ENCODE measurements at places on chromosomes 7 and 10.

DNA sequence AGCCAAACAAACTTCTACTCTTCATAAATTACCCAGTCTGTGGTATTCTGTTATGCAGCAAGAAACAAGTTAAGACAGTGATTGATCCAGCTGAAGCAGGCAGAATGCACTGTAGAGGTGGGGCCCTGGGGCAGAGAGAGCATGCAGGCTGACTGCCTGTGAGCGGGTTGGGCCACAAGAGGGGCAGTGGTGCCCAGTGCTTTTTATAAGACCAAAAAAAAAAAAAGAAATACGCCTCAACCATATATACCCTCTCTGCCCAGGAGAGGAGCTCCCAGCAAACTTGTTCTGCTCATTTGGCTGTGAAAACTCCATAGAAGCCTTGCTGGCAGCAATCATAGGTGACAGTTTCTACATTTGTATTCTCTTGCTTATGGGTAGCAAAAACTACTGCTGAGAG lies 104.7 kb downstream of the SORBS1 start:
- no peak for DNase-seq

DNA sequence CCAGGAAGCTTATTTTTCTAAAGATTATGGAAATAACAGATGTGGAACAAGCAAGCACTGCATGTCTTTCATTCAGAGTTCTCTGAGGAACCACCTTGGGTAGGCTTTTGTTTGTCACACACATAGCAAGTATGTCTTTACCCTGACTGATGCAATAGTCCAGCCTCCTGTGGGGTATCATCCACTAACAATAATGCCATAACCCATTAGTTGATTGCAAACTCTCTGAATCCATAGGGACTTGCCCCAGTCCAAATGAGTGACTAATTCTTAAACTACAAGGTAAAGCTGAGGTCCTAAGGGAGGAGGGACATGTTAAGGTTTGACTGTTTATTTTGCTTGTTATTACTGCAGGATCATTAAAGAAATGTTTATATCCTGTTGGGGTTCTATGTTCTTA lies 151.4 kb upstream of the PRPS1L1 start:
- no peak for DNase-seq

DNA sequence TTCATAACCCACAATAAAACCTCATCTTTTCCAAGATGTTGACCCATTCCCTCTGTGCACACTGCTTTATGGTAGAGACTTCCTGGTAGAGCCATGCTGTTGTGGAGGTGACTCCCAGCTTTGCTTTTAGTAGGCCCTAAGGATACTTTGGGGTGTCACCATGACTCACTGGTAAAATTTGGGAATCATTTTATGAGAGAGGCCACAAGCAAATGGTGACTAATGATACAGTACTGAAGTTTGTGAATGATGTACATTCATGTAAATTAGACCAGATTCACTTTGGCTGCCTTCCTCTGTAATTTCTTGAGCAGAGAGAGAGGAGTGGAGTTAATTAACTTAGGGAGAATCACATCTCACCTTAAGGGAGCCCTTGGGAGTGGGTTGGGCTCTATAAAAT lies 686.5 kb downstream of the LRMDA start:
- no peak for DNase-seq

GRCh38 chr7:1939434-1940401 lies 269.6 kb downstream of the ELFN1 start:
- DNase-seq, result no peak

GRCh38 chr7:73734619-73735527 lies 3.7 kb downstream of the ABHD11 start:
- DNase-seq, result peak; percentile 91

- no peak for DNase-seq
Measured at GRCh38 chr10:123527151-123527550, 139.0 kb upstream of the GPR26 start.

DNA sequence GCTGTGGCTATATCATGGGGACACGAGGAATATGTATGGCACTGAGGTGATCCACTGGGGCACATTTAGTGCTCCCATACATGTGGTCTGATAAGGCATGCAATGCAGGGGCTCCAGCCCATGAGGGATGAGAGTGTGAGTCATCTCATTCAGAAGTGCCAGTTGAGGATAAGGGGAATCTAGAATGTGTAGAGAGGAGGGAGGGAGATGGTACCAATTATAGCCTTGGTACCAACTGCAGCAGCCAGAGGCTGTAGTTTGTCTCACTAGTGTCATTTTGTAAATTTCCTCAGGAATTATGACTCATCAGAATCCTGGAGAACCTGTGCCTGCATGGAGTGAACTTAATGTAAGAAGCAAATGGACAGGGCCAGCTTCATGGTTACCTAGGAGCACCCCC lies 46.2 kb downstream of the LAMB4 start:
- no peak for DNase-seq

GRCh38 chr10:16987976-16988610 lies 141.5 kb downstream of the CUBN start:
- DNase-seq, result no peak

- DNase-seq, result no peak
Measured at GRCh38 chr7:148898845-148899484, 14.9 kb upstream of the EZH2 start.

DNA sequence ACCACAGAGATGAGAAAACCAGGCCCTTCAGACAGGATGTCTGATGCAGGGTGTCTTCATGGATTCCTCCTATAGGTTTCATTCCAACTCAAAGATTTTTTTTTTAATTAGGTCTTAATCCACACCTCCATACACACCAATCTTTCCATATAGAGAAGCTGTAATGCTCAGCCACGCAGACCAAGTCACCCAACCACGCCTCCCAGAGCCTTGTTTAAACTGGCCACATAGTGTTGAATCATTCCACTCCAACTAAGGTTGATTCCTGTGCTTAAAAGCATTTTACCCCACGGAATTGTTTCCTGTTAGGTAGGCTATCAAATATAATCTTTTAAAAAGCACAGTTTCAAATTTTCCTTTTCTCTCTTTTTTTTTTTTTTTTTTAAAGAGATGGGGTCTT lies 153.6 kb downstream of the TYW1B start:
- DNase-seq, result no peak

GRCh38 chr7:11726001-11726793 lies 105.8 kb downstream of the THSD7A start:
- no peak for DNase-seq

DNA sequence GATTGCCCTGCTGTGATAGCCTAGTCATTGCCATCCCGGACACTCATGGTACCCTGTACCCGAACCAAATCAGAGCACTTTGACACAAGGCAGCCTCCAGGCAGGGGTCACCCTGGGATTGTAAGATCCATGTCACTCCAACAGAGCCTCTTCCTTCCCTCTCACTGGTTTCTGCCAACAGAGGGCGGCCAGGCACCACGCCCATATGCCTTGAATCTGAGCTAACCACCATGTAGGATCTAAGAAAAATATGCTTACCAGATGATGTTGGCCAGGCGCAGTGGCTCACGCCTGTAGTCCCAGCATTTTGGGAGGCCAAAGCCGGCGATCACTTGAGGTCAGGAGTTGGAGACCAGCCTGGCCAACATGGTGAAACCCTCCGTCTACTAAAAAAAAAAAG lies 389.2 kb upstream of the KLF6 start:
- DNase-seq, result no peak

DNA sequence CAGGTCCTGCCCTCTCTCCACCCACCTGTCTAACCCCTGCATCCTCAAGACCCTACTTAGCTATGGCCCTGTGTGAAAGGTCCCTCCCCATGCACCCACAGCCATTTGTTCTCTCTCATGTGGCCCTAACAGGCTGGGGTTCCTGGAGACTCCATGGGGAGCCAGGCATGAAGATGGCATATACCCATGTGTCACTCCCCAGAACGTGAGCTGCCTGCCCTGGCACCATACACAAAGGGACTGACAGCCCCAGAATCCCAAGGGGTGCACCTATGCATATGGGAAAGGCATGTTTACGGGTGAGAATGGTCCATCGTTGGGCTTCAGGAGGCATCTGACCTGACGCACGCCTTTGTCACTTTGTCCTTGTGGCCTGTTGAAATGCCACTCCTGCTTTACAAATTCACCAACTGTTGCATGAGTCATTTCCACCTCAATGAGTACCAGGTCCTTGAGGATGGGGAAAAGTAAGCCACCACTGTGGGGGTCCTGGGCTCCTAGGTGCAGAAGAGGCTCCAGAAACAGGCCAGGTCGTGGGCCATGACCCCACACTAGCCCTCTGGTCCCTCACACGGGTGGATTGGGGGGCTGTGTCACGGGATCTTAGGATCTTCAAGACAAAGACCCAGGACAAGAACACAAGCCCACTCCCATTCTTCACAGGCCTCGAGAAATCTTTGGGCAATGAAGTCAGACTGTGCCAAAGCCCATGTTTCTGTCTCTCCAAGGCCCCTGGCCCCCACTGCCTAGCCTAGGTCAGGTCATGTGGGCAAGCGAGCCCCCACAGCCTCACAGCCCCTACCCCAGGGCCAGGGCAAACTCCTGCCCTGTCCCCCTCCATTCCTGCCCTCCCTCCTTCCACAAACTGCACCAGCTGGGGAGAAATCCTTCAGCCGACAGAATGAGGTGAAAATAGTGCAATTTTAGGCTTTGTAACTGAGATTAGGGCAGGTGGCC lies 8.6 kb downstream of the GPRIN2 start:
- no peak for DNase-seq

- DNase-seq, result no peak
Measured at GRCh38 chr10:118687472-118687871, 67.3 kb downstream of the CACUL1 start.

- DNase-seq, result no peak
Measured at GRCh38 chr7:111011520-111011919, 79.4 kb upstream of the LRRN3 start.

- DNase-seq, result no peak
Measured at GRCh38 chr7:106216923-106217542, 67.8 kb downstream of the NAMPT start.

DNA sequence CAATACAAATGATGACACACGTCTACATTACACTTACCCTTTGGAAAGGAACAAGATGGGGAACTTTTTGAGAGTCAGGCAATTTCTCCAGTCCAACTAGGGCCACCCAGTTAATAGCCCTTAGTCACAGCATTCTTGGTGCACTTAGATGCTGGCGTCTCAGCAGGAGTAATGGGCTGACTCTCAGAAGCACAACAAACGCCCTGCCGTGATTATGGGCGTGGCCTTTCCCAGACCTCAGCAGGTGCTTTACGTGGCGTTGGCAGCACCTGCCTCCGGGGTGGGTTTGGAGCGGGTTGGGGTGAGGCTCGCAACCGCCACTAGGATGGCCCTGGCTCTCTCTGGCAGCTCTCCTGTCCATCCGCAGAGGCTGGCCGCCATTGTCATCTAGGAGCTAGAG lies 147.6 kb upstream of the SHH start:
- no peak for DNase-seq

- peak; percentile 57 for DNase-seq
Measured at GRCh38 chr7:106166651-106167342, 54.7 kb upstream of the SYPL1 start.

- DNase-seq, result peak; percentile 12
Measured at GRCh38 chr10:42962110-42962901, 114.6 kb upstream of the RET start.

GRCh38 chr7:42167206-42167605 lies 69.8 kb downstream of the GLI3 start:
- no peak for DNase-seq

DNA sequence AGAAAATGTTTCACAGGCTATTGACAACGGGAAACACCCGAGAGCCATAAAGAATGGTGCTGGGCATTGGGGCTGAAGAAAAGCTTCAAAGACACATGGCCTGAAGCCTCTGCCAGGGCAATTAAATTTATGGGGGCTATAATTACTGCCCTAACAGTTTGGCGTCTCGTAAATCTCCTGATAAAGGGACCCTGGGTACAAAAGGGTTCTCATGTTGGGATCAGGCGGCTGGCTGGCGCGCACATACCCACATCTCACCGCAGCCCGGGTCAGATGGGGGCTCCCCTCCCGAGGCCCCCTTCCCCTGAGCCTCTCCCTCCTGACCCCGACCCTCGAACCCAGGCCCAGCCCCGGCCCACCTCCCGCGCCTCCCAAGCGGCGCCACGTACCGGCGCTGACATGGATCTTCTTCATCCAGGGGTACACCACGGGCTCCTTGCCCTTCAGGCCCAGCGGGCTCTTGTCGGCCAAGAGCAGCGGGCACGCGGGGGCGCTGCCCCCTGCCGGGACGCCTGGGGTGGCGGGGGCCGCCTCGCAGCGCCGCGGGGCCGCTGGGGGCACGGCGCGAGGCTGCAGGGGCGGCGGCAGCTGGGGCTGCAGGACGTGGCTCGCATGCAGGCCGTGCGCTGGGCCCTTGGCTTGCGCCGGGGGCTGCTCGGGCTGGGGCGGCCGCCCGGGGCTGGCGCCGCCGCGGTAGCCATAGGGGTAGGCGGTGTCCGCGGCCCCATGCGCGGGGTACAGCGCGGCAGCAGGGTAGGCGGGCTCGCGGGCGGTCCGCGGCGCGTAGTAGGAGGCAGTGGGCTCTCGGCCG lies 623 bp downstream of the HOXA4 start:
- DNase-seq, result no peak

DNA sequence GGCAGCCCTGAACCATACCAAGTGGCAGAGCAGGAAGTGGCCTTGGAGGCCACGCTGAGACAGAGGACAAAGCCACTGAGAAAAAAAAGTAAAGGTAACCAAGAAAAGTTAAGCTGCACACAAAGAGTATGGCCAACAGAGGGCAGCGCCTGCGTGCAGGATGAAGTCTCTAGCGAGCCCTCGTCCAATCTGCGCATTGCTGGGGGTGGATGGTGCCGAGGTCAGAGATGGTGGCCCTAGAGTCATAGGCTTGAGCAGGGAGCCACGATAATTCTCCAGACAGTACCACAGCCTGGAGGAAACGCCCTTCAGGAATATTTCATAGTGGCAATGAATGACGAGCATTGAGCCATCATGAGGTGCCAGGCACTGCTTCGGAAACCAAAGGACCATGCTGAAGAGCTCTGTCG lies 9.7 kb downstream of the ATP6V0E2 start:
- peak; percentile 80 for DNase-seq

- no peak for DNase-seq
Measured at GRCh38 chr10:88038268-88038667, 174.8 kb downstream of the PTEN start.

- peak; percentile 29 for DNase-seq
Measured at GRCh38 chr10:93541402-93542357, 24.8 kb upstream of the FFAR4 start.

- DNase-seq, result no peak
Measured at GRCh38 chr10:103802081-103802480, 53.3 kb downstream of the SH3PXD2A start.

DNA sequence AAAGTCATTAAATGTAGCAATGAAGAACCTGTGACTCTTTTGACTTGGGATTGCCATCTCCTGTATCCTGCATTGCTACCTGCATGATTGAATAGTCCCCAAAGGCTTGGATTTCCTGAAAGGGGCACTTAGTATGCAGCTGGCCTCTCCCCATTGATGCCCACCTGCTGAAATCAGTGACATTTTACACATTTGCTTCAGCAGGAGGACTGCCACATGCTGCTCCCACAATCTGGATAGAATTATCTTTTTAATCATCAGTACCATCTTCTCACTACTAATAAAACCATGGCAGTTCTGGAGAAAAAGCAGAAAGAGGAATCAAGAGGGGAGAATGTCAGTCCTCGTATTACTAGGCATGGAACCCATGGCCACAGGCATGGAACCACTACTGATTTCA lies 67.8 kb downstream of the SLC13A1 start:
- no peak for DNase-seq

GRCh38 chr10:71584461-71584860 lies 135.1 kb downstream of the C10orf105 start:
- DNase-seq, result no peak
